CD8-positive, alpha-beta memory T cell (primary cell): ENCODE measurements at places on chromosomes 12 and 14.
A peak's percentile ranks its signal among the peaks of the same experiment; 100 is the strongest.

DNA sequence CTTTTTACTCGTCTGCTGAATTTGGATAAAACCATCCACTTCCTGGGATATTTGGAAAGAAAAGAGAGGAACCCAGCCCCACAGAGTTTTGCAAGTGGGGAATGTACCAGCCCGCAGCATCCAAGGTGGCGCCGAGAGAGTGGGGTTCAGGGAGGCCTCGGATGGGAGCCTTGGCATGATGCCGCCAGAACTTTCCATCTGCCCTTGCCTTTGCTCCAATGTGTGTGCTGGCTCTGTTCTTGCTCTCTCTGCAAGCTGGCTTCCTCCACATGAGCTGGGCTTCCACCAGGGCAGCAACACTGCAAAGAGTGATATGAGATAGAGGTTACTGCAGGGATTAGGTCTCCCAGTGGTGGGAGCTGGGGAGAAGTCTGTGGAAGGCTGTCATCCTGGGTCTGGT is 6.6 kb upstream of the SERPINA12 start:
- no peak for DNase-seq

DNA sequence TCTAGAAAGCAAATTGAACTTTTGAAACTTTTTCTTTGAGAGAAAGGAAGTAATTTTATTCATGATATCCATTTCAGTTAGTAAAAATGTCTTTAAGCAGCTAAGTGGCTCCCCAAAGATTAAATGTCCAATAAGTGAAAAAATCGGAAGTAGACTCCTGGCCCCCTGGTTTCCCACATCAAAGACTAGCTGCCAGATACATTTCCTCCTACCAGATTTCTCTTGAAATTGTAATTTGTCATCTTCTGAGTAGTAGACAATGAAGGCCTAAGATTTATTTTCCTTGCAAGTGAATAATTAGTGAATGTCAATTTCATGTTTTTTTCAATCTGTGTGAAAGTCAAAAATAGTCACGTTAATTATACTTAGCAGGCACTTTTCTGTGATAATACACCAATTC is 321.9 kb downstream of the SYT1 start:
- DNase-seq, result no peak

GRCh38 chr14:51938137-51938536 is 51.2 kb upstream of the RTRAF start:
- DNase-seq, result no peak

DNA sequence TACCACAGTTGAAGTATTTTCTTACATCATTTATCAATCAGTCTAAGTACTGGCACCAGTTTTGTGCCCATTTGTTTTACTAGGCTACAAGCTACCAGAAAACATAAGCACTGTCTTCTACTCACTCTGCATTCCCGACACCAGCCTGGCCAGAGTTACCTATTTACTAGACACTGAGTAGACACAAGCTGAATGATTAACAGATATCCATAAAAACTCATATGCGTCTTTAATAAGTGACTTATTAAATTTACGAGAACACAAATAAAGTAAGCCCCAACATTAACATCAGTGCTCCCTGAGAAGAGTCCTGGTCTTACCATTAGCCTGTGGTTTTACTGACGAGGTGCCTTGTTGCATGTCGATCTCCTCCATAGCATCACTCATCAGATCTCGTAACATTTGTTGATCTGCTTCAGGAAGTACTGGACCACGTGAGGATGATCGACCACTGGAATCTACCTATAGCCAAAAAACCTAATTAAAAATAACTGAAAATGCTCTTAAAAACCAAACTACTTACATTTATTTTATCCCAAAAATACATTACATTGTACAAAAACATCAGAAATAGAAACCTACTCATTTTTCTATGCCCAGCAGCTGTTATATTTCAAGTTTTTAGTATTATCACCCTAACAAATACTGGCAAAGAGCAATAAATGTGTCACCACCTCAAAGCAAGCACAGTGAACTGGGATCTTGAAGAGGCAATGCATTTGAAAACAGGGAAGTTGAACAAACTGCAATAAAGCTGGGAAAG is 53.3 kb downstream of the BDKRB1 start:
- DNase-seq, result no peak

DNA sequence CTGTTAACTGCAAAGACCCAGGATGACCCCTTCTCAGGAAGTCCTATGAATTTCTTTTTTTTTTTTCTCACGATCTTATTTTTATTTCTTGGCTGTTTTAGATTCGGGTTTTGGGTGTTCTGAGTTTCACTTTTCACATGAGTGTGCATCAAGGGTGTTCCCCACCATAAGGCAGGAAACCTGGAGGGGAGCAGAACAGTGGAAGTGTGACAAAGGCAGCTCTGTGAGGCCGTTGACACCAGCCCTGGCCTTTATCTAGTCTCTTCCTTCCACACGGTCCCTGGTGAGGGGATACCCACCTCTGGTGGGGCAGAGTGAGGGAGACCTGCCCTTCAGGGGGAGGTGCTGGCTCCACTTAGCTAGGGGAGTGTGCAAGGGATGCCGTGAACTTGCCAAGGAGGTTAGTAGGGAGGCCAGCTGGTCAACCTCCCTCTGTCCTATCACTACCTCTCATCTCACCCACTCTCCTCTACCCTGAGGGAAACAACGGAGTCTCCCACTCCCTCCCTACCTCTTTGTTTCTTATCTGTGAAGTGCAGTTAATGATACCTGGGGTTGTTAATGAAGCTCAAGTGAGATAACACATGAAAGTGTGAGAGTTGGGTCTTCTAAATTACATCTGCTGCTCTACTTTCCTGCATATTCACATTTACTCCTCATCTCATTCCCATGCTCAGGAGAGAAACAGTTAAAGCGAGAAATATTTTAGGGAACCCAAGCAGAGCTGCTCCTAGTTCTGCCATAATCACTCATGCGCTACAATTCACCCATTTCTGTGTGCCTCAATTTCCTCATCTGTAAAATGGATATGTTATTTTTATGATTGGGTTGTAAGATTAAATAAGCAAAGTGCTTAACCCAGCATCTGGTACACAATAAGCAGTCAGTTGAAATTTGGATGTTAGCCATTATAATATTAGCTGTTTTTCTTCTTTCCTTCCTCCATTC is 4.4 kb upstream of the GALNT6 start:
- DNase-seq, result peak; percentile 6

GRCh38 chr12:4197922-4198763 is 75.4 kb upstream of the CCND2 start:
- DNase-seq, result no peak

DNA sequence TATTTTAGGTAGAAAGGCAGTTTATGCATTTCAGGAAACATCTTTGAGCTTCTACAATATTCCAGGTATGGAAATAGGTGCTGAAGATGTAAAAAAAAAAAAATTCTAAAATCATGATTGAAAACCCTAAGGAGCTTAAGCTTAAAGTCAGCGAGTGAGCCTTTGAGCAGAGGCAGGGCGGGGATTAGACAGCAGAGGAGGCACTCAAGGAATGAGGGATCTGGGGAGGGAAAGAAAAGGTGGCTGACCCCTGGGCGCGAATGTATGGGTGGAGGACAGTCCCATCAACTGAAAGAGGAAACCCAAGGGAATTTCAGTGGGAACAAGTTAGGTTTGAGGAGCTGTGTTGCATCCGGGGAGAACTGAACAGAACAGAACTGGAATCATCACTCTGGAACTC is 6.4 kb upstream of the PTMS start:
- no peak for DNase-seq

- DNase-seq, result no peak
These were observed 848.0 kb upstream of the USP15 start for GRCh38 chr12:61412201-61412600.
